ENCODE measurements at places on chromosomes 7 and 10.

DNA sequence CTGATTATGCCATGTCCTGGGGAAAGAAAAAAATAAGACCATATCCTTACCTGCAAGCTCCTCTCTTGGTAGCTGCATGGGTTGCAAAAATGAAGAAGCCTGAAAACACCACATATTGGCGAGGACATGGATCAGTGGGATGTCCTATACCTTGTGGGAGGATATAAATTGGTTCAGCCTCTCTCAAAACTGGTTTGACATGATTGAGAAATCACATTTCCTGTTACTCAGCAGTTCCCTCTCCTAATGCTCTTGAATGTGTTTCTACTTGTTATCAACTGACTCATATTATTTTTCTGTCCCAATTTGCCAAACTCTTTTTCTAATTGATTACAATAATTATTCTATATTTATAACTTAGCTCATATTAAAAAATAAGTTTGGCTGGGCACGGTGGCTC is 380.2 kb downstream of the EXOC4 start:
- peak; percentile 89 for DNase-seq

DNA sequence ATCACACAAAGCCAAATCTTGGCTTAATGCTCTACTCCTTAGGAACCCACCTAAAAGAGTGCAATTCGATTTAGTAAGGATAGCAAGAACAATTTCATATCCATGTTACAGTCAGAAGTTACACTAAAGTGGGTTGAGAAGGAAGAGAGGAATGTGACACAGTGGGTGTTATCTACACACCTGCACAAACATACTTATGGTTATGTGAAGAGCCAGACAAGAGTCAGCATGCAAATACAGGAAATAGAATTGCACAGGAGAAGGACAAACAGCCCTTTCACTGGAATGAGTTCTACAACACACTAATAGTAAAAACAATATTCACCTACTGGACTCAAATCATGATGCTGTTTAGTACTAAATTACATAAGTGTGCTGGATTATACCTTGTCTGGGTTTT is 262.8 kb downstream of the DGKB start:
- DNase-seq: no peak

DNA sequence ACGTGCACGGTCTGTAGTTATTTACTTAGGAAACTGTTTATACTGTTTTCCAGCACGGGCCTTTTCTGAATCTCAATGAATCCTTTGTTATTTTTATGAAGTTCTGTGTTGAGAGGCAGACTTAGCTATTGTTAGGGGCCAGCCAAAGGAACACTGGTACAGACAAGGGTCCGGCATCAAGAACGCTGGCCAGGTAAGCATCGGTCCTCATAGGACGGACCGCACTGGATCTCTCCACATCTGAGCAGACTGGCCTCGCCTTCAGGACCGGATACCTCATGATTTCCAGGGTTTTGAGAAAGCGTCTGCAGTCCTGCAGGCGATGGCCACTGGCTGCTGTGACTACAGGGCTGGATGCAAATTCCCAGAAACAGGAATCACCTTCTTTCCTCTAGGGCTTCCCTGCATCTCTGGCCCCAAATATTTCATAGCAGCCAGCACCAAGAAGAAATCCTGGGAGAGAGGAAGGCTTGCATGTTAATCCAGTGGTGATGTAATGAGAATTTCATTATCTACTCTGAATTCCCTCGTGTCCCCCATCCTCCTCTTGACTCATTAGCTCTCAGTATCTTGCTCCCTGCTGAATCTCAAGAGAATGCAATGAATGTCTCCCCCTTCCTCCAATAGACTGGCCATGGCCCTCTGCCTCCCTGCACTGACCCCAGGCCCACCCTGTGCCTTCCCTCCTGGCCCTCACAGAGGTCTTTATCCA is 325.4 kb upstream of the NPVF start:
- DNase-seq: no peak

- no peak for DNase-seq
Observed at GRCh38 chr7:26096136-26096535, 55.9 kb upstream of the NFE2L3 start.

DNA sequence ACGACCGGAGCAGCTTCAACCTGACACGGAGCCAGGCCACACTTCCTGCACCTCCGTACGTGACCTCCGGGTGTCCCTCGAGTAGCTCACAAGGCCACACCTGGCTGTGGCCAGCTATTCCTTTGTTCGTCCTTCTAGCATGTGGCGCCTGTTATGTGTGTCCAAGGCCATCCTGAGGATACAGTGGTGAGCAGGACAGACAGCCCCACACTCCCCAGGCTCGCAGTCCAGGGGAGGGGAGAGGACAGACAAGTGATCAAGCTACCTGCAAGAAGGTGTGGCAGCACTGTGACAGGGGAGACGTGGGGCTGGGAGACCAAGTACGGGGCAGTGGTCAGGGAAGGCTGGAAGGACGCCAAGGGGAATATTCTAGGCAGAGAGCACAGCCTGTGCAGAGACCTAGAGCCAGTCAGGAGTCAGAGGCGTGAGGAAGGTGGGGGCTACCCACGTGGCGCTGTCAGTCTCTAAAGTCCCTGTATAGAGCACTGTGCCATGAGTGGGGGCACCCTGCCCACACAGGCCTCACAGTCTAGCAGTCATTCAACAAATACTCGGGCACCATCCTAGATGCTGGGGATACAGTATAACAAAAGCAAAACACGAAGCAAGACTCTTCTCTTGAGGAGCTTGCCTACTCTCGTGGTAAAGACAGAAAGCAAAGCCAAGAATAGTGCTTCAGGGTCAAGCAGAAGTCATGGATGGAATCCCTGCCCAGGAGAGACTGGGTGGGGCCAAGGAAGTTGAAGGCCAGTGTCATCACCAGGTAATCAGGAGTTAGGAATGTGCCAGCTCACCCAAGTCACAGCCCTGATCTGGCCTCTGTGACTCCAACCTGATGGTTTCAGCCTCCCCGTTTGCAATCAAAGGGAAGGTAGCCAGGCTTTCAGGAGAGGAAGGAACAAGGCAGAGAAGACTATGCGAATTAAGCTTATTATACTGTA is 58.6 kb downstream of the PROSER2 start:
- DNase-seq: no peak
